Astrocyte (in vitro differentiated cells and primary cell): ENCODE measurements at places on chromosomes 6 and 20. TPM values are rescaled to one million over a fixed set of nuclear protein-coding genes. Genes with fewer than 3 reads are reported as not detected.

PPP2R5D gene
- 48.0 and 53.0 TPM in 2 replicates for total RNA-seq

BTN1A1 gene
- total RNA-seq, result not detected in 2 replicates

GRCh38 chr6:117028256-117028655 lies 151.2 kb downstream of the RFX6 start:
- no peaks in the 10 kb centered on the region for H3K4me1 ChIP-seq
- H3K27me3 ChIP-seq, result no peaks in the 10 kb centered on the region
- DNase-seq, result no peak
- no peak overlapping the region for H3K4me3 ChIP-seq
- no peaks in the 10 kb centered on the region for H3K36me3 ChIP-seq
- H3K27ac ChIP-seq, result no peak overlapping the region

GRCh38 chr6:90538278-90539046 lies 48.4 kb downstream of the MAP3K7 start:
- H3K27ac ChIP-seq, result no peak overlapping the region
- no peak overlapping the region for H3K4me3 ChIP-seq
- H3K36me3 ChIP-seq, result peaks cover 18% of the 10 kb centered on the region
- H3K27me3 ChIP-seq, result no peaks in the 10 kb centered on the region

- no peaks in the 10 kb centered on the region for H3K27me3 ChIP-seq
- H3K4me3 ChIP-seq, result no peak overlapping the region
- no peaks in the 10 kb centered on the region for H3K36me3 ChIP-seq
- DNase-seq, result no peak
Observed at GRCh38 chr20:46657137-46657536, 5.9 kb upstream of the SLC13A3 start.

- H3K36me3 ChIP-seq, result no peaks in the 10 kb centered on the region
- peaks cover 7% of the 10 kb centered on the region for H3K4me1 ChIP-seq
- no peak overlapping the region for H3K27ac ChIP-seq
- peaks cover 2% of the 10 kb centered on the region for H3K27me3 ChIP-seq
Observed at GRCh38 chr6:3499603-3500002, 42.8 kb upstream of the SLC22A23 start.

ULBP2 gene
- total RNA-seq, result 7.3 and 7.5 TPM in 2 replicates

DNA sequence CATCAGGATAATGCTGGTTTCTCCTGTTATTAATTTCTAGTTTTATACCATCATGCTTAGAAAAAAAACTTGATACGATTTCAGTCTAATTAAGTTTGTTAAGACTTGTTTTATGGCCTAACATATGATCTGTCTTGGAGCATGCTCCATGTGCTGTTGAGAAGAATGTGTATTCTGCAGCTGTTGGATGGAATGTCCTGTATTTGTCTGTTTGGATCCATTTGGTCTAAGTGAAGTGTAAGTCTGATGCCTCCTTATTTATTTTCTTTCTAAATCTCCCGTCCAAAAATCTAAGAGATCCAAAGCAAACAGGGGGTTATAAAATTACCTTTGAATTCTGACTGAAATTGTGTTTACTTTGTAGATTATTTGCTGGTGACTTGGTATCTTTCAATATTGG lies 30.0 kb upstream of the PRND start:
- no peaks in the 10 kb centered on the region for H3K27me3 ChIP-seq
- no peak overlapping the region for H3K27ac ChIP-seq
- no peaks in the 10 kb centered on the region for H3K36me3 ChIP-seq
- H3K4me3 ChIP-seq, result no peak overlapping the region

- H3K4me3 ChIP-seq, result no peak overlapping the region
- DNase-seq, result no peak
- H3K27me3 ChIP-seq, result no peaks in the 10 kb centered on the region
- no peak overlapping the region for H3K27ac ChIP-seq
- H3K4me1 ChIP-seq, result no peaks in the 10 kb centered on the region
- H3K36me3 ChIP-seq, result no peaks in the 10 kb centered on the region
Observed at GRCh38 chr6:77535172-77535571, 71.9 kb upstream of the HTR1B start.

COL12A1 gene
- total RNA-seq, result 106 and 202 TPM in 2 replicates

ENPP1 gene
- total RNA-seq, result 7.1 and 8.9 TPM in 2 replicates

DNA sequence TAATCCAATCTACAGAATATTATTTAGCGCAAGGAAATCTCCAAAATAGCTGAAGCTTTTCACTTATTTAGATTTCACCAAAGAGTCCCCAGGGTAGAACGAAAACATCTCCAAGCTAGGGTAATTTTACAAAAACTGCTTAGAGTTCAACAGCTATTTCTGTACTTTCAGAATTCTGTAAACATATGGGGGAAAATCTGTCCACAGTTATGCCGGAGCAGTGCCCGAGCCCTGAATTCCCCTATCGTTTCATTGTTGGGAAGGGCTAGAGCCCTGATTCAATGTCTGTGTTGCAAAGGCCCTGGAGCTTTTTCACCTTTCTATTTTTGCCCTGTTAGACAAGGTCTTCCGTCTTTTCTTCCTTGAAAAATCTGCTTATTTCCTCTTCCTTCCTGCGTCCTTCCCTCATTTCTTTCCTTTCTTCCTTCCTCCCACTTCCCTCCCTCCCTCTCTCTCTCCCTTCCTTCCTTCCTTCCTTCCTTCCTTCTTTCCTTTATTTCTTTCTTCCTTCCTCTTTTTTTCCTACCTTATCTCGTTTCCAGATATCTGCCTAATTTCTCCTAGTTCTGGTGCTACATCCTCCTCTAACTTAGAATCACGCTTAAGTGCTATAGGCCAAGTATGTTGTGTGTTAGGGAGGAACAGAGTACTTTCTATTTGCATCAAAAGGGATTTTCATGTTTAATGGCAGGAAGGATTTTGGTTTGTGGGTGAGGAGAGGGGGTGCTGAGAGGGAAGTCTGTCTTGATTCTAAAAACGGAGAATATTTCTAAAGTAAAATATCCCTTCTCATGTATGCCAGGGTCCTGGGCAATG lies 122.5 kb upstream of the BMP2 start:
- H3K4me1 ChIP-seq, result no peaks in the 10 kb centered on the region
- H3K27me3 ChIP-seq, result no peaks in the 10 kb centered on the region
- DNase-seq, result no peak
- H3K36me3 ChIP-seq, result no peaks in the 10 kb centered on the region

CRISP3 gene
- total RNA-seq, result not detected in 2 replicates

PHACTR1 gene
- 8.5 and 10.0 TPM in 2 replicates for total RNA-seq

DNA sequence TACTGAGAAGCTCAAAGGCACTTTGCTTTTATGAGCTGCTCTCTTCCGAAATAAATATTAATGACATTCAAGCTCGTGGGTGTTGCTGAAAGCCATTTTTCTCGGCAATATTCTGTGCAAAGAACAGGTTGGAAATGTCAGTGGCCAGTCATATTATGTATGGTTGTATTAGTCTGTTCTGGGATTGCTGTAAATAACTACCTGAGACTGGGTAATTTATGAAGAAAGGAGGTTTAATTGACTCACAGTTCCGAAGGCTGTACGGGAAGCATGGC lies 32.1 kb downstream of the TUBB2B start:
- H3K27me3 ChIP-seq, result no peaks in the 10 kb centered on the region
- DNase-seq, result no peak
- peak overlapping the region; percentile 14 for H3K4me3 ChIP-seq
- peaks cover 17% of the 10 kb centered on the region for H3K4me1 ChIP-seq
- peak overlapping the region; percentile 59 for H3K27ac ChIP-seq

- H3K36me3 ChIP-seq, result no peaks in the 10 kb centered on the region
- no peak for DNase-seq
- H3K27ac ChIP-seq, result no peak overlapping the region
- no peaks in the 10 kb centered on the region for H3K4me1 ChIP-seq
- no peak overlapping the region for H3K4me3 ChIP-seq
- no peaks in the 10 kb centered on the region for H3K27me3 ChIP-seq
Observed at GRCh38 chr6:127956260-127956888, 55.5 kb upstream of the THEMIS start.

DHX16 gene
- 29.3 and 30.0 TPM in 2 replicates for total RNA-seq

DNA sequence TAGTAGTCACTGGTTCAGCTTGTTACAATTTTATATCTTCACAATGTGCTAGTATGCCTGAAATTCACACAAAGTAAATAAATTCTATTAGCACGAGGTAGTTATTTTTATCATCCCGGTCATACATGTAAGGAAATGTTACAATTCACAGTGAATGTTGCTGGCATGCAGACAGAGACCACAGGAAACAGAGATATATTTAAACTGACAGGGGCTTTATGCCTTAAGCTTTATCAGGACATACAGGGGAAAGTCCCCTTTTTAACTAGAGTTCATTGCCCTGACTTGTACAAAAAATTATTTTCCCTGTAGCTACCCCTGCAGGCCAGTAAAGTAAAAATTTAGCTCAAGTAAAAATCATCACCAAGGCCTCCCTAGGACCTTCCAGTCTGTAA lies 712.0 kb upstream of the NRSN1 start:
- H3K4me1 ChIP-seq, result peaks cover 8% of the 10 kb centered on the region
- H3K27ac ChIP-seq, result peak overlapping the region; percentile 10
- no peak overlapping the region for H3K4me3 ChIP-seq
- H3K27me3 ChIP-seq, result no peaks in the 10 kb centered on the region
- peak; percentile 86 for DNase-seq
- H3K36me3 ChIP-seq, result no peaks in the 10 kb centered on the region
